NCI-H1436 (cell line): ENCODE measurements at places on chromosomes 7 and 10.

- no peak for DNase-seq
These were observed 538.5 kb downstream of the KCNMA1 start for GRCh38 chr10:77099136-77099535.

- no peak for DNase-seq
These were observed 1.2 kb downstream of the MLXIPL start for GRCh38 chr7:73622909-73623797.

GRCh38 chr10:77509391-77509790 is 128.2 kb downstream of the KCNMA1 start:
- DNase-seq: no peak

DNA sequence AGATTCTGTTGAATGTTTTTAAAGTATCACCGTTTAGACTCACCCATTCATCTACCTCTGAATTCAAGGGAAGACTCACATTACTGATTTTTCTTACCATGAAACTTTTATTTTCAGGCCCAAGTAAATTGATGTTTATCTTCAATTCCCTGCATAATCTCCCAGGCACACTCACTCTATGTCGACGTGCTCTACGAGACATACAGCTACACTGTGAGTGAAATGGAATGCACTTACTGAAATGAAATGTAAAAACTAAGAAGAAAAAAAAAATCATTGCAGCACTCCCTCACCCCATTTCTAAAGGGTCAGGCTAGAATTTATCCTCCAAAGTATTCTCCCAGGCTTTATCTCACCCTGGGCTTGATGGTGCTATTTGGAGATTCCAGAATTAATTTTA is 987.9 kb downstream of the CCSER2 start:
- no peak for DNase-seq

DNA sequence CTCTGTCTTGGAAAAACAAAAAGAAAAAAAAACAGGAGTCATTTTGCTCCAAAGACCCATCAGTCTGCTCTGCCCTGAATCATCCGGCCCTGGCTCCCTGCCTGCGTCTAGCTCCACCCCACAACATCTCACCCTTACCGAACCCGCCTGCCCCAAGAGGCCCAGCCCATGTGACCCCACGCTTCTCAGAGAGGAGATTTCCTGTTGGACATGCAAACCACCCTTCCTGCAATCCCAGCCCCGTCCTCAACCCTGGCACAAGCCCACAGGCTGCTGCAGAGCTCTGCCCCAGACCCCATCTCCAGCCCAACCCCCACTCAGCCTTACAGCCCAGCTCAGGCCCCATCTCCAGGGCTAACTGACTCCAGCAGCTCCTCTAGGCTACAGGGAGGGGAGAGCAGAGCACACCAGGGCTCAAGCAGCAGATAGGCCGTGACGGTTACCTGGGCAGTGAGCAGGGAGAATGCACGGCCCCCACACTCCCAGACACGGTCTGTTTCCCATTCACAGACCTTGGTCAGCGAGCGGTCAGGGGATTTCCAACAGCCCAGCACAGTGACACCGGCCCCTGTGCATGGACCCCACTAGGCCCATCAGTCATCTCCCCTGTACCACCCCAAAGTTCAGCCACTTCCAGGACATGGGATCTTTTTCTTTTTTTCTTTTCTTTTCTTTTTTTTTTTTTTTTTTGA is 69.9 kb upstream of the GTF2I start:
- DNase-seq: peak; percentile 36

GRCh38 chr7:98655611-98656010 is 38.5 kb downstream of the NPTX2 start:
- no peak for DNase-seq

DNA sequence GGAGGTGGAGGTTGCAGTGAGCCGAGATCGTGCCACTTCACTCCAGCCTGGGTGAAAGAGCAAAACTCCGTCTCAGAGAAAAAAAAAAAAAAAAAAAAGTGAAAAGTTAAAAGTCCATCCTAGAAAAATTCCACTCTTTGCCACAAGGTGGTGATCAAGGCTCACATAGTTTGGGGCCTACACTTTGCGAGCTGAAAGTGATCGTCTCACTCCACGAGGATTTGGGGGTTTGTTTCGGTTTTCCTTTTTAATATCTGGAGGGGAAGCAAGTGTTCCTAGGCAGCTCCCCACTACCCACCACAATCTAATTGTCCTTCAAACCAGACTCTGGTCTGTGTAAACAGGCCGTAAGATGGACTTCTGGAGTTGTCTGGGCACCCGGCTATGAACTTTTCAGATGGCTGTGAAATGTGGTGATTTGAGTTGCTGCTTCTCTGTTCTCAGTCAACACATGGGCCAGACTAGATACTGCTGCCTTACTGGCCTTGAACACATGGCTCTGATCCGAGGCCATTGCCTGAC is 27.1 kb downstream of the PRLHR start:
- peak; percentile 70 for DNase-seq

DNA sequence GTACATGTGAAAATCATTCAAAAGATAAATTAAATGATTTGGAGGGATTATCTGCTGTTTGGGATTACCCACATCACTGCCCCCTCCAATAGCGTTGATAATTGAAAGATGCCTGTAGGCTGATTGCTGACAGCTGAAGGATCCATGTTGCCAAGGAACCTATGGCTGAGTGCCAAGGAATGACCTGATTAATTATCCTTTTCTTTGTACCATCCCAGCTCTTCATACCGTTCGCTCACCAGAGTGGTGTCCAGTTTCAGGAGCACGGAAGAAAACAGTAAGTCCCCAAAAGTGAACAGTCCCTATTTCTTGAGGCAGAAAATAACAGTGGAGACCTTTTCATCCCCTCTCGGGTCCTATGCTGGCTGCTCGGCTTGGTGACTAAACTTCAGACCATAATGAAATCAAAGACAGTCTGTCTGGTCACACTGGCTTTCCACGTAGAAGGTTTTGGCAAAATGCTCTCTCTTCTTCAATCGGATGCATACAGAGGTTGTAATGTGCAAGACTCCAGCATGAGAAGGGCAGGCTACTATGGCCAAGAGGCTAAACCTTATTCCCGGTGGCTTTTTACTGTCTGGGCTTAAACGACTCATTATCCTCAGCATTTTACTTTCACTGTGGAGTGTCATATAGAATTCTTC is 108.8 kb downstream of the SPAG6 start:
- peak; percentile 80 for DNase-seq

DNA sequence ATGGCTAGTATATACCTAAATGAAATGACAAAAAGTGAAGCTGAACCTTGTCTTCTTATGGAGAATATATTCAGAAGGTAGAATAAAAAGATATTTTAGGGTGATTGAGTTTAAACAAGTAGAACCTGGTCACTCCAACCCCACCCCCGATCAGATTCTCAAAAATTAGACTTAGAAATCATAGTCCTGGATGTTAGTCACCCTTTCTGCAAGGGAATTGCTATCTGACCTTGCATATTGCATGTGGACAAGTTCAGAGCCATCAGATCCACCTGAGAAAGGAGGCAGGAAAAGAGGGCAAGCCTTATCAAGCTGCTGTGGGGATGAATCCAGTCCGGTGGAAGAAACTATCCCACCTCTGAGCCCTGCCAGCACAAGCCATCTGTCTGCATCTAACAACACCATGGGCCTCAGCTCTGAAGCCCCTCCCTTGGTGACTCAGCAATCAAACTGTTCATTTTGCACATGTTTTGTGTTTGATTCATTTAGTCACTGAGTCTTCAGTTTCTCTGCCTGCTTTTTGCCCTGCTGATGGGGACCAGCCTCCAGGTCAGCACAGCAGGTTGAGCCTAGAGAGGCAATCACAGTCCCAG is 727.3 kb downstream of the AUTS2 start:
- no peak for DNase-seq

DNA sequence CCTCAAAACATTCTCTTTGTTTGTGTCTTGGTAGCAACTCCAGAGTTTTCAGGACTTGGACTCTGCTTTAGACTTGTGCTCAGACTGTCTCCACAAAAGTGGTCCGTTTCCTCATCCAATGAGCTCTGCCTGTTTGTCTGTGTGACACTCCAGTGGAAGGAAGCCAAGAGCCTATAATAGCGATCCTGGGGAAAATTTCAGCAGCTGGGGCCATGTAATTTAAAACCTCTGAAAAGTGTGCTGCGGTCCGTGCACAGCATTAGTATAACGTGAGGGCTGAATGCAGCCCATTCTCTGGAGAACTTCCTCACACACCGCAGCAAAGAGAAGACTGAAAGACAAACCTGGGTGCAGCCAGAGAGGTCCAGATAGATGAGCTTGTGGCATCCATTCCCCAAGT is at the start of gene LRRC17:
Gene LRRC17, plus strand, starts transcription at position 259 of the 400 bp plus-strand sequence. CDS start 20,914 bp downstream, outside the sequence.
- peak; percentile 64 for DNase-seq

- no peak for DNase-seq
These were observed 916 bp downstream of the VWA2 start for GRCh38 chr10:114239994-114240345.

GRCh38 chr7:149713731-149714068 is 59.7 kb downstream of the ZNF467 start:
- DNase-seq: no peak

- DNase-seq: no peak
These were observed 319 bp upstream of the GATA3 start for GRCh38 chr10:8054244-8054493.

- DNase-seq: no peak
These were observed 811 bp downstream of the RGS10 start for GRCh38 chr10:119541459-119542356.

DNA sequence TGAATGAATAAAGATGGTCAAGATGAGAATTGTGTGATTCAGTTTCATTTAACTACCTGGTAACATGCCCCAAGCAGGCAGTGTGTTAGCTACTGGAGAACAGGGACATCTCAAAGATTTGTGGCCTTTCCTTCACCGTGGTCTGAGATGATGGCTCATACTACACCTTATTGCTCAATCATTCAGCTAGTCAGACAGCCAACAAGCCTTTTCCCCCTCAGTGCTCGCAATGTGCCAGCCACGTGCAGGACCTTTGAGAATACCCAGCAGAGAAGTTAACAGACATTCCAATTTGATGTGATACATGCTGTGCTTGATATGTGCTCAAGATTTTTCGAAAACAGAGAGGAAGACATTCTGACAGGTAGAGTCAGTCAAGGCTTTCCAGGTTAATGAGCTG is 562.8 kb downstream of the SUGCT start:
- no peak for DNase-seq

- no peak for DNase-seq
These were observed 6.6 kb downstream of the FLNC start for GRCh38 chr7:128836729-128837348.

- no peak for DNase-seq
These were observed 42.8 kb upstream of the POM121L12 start for GRCh38 chr7:52992479-52993162.

- no peak for DNase-seq
These were observed 78.1 kb downstream of the HDAC9 start for GRCh38 chr7:18573410-18574234.

DNA sequence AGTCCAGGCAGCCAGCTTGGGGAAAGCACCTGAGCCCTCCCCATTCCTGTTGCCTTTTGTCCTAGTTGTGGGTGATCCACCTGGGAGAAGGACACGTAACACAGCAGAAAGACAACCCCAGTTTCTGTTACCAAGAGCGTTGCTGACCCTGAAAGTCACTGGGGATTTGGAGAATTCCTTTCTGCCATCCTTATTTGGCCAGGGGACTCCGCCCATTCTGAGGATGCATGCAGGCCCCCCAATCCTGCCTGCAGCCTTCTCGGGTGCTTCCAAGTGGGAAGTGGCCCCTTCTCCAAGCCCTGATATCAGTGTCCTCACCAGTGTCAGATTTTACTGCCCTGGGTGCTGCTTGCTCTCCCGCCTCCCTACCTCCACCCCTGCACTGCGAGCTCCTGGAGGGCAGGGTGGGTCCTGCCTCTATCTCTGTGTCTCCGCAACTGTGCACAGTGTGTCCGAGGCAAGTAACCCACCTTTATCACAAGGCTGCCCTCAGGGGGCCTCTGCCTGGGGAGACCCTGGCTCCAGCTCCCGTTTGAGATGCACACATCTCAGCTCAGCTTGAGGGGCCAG is 9.2 kb upstream of the ADCY1 start:
- no peak for DNase-seq

DNA sequence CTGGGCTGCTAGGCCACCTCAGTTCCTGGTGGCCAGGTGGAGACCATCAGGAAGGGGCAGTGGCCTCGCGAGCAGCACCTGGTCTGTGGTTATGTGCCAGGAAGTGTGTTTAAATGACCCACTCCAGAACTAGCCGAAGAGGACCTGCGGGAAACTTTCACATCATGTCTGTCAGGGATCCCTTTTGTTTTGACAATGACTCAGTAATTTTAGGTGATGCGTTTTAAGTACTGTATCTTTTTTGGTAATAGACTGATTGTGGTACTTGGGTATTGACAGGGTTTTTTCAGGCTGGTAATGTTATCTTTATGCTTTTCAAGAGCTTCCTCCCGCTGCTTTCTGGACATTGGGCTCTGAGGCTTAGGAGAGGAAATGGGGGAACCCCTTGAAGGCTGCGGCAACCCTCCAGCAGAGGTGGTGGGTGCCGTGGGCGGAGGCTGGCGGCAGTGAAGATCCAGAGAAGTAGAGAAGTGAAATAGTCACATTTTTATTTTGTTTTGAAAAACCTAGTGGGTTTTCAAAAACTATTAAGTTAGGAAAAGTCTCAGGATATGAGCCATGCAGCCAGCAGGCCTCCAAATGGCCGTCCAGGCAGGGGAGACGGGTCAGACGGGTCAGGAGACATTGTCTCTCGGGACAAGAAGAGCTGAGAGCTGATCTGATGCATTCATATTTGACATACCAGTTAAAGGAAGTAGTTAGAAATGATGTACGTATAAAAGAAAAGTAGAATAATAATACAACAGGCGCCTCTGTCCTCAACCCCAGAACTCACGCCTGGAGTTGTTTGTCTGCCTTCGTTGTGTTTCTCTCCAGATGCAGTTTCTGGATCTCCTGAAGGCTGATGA is 27.7 kb downstream of the PPP2R2D start:
- DNase-seq: no peak

DNA sequence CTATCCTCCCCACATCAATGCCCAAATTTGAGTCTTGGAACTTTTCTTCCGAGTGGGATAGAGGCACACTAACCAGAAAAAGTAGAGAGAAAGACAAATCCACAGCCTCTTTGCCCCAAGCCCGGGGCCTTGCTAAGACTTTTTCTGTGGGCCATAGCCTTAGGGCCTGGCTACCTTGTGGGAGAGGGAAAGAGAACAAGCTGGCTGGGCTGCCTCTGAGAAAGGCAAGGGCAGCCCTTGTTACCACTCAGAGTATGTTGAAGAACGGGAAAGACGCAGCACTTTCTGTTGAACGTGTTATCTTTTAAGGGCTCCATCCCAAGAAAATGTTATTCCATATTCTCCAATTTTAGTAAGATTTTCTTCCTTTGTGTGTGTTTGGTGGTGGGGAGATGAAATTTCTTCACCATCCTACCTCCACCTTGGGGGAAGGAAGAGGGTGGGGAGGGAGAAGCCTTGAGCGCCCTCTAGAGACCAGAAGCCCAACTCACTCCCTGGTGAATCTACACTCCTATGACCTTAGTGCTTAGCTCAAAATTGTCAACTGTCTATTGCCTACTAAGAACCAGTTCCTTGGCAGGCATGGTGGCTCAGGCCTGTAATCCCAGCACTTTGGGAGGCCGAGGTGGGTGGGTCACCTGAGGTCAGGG is 3.9 kb upstream of the NRF1 start:
- DNase-seq: peak; percentile 7
